ENCODE measurements at places on chromosomes 6 and 20.

DNA sequence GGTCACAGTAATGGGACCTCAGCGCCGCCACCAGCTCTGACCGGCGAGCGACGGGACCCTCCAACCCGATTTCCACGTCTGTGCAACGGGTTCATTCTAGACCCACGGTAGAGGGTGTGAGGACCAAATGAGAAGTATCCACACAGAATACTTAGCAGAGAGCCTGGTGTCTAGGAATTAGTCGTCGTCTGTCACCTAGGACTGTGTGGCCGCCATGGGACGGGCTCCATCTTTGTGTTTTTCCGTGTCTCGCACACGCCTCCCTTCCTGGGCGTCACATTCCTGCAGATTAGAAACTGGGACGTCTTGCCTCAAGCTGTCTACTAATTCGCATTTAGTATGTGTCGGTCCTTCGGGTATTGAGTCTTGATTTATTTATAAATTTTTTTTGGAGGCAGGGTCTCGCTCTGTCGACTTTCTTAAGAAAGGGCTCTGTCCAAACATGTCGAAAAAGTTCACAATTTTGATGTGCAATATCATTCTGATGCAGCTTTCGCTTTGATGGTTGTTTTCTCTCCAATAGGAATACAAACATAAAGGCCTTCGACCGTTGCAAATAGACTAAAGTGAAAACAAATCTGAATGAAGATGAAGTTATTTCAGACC, 563 bp downstream of the MGME1 start:
- peak; percentile 56 for DNase-seq

DNA sequence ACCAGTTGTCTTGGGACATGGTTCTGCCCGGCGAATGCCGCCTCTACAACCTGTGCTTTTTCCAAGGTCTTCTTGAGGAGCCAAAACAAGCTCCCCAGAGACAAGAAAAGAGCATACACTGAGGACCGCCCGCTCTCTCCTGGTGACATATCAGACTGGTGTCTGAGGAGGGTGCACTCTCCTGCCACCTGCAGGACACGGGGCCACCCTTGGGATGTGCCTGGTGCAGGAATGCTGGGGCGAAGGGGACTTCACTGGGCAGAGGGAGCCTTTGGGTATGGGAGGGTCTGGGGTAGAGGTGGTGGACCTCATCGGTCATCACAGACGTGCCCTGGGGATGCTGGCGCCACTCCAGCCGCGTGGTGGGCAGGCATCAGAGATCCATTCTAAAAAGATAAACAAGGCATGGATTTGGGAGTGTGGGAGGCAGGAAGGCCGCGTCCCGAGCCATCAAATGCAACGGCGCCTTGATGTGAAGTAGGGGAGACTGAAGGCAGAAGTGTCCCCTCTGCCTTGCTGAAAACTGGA, 163.3 kb downstream of the CD83 start:
- DNase-seq, result no peak

GRCh38 chr6:52532457-52532856, 44.4 kb downstream of the TRAM2 start:
- no peak for DNase-seq

DNA sequence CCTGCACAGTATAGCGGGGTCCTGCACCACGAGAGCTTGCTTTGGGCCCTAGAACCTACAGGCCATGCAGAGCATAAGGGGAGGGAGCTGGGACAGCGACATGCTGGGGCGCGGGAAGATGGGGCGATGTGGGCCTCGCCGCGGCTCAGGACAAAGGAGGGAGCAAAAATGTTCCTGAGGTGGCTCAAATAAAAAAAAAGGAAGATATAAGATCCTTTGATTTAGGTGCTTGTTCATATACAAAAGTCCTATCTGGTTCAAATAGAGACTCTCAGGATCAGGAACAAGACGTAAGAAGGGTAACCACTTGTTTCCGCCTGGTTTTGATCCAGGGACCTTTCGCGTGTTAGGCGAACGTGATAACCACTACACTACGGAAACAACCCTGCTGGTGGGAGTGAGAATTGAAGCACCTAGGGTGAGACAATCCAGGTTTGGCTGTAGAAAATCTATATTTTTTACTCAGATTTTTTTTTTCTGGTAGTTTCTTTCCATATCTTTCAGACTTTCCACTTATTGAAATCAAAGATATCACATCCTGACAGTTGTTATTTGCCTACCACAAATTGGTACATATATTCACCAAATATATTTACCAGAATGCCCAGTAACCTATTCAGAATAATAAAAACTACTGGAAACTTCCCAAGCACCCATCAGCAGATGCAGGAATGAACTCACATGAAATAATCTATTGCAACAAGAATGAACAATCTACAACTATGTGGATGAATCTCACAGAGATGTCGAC, 177.9 kb upstream of the ZNF184 start:
- DNase-seq, result peak; percentile 71

GRCh38 chr20:63002511-63002910, 4.3 kb downstream of the BHLHE23 start:
- no peak for DNase-seq

GRCh38 chr6:16985513-16986284, 116.2 kb upstream of the STMND1 start:
- DNase-seq, result no peak

GRCh38 chr20:53664121-53664520, 70.5 kb upstream of the ZNF217 start:
- no peak for DNase-seq

DNA sequence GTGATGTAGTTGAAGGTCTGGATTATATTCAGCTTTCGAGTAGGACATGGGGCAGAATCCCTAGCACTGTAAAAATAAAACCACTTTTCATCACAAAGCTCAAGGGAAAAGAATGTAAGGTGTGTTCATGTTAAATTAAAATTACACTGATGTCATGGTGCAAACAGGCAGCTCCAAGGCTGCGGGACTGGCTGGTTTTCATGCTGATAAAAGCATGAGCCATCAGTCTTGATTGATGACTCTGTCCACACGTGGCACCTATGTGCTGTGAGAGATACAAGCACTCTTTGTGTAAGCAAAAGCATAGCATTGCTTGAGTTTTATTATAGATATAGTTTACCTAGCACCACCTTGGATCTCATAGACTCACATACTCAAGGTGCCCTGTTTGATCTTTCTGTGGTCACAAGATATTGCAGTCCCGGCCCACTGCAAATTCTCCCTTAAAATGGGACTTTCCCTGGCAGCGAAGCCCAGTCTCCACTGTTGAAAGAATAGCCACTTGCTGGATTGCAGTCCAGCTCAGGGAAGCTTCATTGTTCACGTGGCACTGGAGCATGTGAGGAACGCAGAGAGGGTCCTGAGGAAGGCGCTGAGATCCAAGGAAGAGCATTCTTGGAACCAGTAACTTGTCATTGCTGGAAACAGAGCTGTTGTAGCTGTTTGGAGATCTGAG, 90.6 kb downstream of the TIAM2 start:
- DNase-seq, result no peak

DNA sequence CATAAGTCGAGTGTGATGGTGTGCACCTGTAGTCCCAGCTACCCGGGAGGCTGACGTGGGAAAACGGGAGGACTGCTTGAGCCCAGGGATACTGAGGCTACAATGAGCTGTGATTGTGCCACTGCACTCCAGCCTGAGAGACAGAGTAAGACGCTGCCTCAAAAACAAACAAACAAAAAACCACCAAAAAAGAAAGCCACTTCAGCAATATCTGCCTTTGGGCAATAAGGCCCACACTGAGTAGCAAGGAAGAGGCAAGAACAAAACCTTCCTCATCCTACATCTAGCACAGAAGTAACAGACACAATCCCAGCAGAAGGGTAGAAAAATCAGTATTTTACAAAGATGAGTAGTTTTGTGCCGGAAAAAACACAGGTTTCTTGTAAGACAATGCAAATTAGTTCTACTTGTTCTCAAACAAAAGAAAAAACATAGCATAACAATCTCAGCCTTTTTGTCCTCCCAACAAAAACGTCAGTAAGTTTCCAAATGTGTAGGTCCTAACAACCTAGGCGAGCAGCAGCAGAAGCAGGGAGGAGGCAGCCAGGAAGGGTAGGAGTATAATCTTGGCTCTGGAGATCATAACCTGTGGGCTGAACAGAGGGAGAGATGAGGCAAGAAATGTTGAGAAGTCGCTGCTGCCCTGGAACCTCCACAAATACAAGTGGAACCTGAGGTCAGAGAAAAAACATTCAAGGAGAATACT, 5.7 kb downstream of the PPP1R10 start:
- DNase-seq, result no peak

Measured in activated CD8-positive, alpha-beta T cell treated with anti-CD3 and anti-CD28 coated beads, Interleukin-2, amount 10 ng/mL, durations not matched to agents 7 days and 5 days (primary cell).